ENCODE measurements at places on chromosomes 4 and X.

DNA sequence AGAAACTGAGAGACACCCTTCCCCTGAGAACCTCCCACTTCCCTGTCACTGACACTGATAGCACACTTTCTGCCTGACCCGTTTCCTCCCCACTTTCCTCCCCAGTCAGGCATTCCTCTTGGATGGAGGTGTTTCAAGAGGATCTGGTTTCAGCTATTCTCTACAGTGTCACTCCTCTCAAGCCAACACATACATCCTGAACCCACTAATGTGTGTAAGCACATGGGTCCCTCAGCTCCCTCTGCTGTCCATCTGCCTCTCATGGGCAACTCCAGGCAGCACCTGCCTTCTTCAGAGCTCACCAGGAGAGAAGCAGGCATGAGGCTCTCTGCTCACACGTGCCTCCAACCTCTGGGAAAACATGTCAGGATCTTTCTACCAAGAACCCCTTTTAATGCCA is 207.6 kb downstream of the NAF1 start:
- peak; percentile 27 for DNase-seq

DNA sequence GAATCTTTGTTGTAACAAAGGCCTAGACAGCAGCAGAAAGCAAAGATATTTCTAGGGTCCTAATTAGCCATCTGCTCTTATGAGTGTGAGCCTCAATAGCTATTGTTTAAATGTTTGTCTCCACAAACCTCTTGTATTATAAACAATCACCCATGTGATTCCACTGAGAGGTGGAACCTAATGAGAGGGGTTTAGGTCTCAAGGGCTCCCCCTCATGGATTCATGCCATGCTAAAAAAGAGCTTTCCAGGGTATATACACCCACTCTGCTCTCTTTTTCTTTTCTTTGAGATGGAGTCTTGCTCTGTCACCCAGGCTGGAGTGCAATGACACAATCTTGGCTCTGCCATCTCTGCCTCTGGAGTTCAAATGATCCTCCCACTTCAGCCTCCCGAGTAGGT is 42.1 kb downstream of the TRIM61 start:
- DNase-seq, result no peak

GRCh38 chr4:165700855-165701254 is 172.2 kb upstream of the TLL1 start:
- no peak for DNase-seq

GRCh38 chr4:39548425-39549067 is 21.3 kb upstream of the UGDH start:
- no peak for DNase-seq

- no peak for DNase-seq
Measured at GRCh38 chr4:83082777-83083176, 31.8 kb downstream of the PLAC8 start.

- DNase-seq, result peak; percentile 16
Measured at GRCh38 chr4:142585411-142585810, 260.7 kb downstream of the INPP4B start.

DNA sequence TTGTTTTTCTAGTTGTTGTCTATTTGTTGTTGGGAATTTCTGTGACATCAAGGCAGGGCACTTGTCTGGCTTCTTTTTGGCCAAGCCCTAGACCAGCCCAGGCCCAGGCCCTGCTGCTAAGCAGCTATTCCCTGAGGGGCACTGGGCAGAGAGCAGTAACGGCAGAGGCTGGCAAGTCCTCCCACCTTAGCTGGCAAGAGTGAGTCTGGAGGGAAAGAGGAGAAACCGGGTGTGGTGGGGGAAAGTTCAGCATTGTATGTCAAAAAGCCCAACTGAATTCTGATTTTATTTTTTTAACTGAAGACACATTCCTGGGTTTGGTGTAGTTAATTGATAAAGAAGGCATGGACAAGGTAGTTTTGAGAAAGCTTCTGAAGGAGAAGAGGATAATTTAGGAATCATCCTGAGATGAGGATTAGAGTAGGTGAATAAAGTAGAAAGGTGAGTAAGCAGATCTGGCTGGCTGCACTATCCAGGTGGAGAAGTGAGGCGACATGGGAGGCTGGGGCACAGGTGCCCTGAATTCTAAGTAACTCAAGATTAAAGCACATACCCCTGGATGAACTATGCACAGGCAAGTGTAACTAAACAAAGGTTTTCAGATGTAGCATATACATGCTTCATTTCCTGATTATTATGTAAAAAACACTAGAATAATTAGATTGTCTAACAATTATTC is 57.4 kb downstream of the TAPT1 start:
- DNase-seq, result no peak
